ENCODE measurements at places on chromosomes 1 and 21. TPM values are rescaled to one million over a fixed set of nuclear protein-coding genes. Genes with fewer than 3 reads are reported as not detected.

DNA sequence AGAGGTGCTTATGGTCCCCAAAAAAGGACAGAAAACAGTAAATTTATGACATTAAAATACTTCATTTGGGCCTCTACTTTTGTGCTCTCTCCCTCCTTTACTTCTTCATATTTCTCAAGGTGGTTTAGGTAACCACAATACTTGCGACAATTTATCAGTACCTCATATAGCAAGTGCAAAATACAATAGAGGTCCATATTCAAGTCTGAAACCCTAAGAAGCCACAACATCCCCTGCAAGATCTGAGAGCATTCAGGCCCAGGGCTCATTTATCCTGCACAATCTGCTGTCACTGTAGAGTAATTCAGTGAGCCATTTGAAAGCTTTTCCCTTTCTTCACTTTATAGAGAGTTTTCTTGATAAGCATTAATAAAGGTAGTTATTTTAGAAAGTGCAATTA lies 24.2 kb upstream of the ATP6V1G3 start:
- no peak for DNase-seq

Gene TMEM269
- 0.31 TPM for total RNA-seq

- DNase-seq, result no peak
These were observed 54.3 kb upstream of the GOLT1A start for GRCh38 chr1:204268101-204268500.

DNA sequence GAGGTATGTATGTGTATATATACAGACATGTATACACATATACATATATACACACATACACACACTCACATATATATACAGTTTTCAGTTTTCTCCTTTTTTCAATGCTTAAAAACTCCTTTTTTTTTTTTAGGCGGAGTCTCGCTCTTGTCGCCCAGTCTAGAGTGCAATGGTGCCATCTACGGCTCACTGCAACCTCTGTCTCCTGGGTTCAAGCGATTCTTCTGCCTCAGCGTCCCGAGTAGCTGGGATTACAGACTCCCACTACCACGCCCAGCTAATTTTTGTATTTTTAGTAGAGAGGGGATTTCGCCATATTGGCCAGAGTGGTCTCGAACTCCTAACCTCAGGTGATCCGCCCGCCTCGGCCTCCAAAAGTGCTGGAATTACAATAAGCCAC lies 27.0 kb downstream of the STYXL2 start:
- no peak for DNase-seq

- peak; percentile 61 for DNase-seq
These were observed 17.1 kb upstream of the CCDC190 start for GRCh38 chr1:162878000-162878596.

DNA sequence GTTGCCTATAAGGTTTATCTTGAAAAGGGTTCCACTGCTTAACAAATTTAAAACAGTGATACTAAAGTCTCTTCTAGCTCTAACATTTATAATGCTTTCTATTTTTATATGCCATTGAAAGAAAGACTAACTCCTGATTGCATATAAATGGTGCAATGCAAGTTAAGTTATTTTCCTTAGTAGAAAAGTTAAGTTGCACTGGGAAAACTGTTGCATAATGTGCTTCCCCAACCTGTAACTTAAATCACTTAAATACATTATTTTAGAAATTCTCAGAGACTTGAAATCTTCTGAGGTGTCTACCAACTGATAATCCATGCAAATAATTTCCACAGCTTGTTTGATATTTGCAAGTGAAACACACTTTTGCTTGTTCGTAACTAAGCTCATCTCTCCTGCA lies 175.0 kb upstream of the HMCN1 start:
- DNase-seq, result no peak

DNA sequence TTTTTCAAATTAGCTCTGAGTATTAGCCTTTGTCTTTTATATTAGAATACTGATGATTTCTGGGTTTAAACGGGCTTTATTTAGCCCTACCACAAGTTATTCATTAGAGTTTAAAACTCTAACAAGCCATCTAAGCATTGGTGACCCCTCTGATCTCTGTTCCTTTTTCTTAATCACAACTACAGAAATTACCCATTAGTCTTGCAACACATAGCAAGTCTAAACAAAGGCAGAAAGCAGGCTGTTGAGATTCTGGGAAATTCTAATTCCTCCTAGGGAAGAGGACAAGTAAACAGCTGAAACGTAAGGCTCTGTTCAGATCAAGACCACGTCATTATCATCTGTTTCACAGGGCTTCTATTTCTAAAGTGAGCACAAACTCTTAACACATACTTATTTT lies 491.2 kb upstream of the ZRANB2 start:
- DNase-seq, result no peak

Gene LAD1
- 0.76 TPM for total RNA-seq

DNA sequence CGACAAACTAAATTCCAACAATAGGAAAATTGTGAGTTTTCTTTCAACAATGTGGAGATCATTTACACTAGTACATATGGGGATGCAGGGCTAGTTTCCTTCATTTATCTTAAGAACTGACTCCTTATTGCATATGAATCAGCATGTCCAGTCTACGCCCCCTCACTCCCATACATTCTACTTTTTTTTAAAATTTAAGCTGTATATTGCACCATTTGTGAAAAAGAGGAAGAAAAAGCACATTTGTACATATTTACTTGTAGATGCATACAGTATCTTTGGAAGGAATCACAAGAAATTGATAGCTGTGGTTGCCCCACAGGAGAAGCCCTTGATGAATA lies 15.9 kb downstream of the VPS26C start:
- DNase-seq, result no peak

DNA sequence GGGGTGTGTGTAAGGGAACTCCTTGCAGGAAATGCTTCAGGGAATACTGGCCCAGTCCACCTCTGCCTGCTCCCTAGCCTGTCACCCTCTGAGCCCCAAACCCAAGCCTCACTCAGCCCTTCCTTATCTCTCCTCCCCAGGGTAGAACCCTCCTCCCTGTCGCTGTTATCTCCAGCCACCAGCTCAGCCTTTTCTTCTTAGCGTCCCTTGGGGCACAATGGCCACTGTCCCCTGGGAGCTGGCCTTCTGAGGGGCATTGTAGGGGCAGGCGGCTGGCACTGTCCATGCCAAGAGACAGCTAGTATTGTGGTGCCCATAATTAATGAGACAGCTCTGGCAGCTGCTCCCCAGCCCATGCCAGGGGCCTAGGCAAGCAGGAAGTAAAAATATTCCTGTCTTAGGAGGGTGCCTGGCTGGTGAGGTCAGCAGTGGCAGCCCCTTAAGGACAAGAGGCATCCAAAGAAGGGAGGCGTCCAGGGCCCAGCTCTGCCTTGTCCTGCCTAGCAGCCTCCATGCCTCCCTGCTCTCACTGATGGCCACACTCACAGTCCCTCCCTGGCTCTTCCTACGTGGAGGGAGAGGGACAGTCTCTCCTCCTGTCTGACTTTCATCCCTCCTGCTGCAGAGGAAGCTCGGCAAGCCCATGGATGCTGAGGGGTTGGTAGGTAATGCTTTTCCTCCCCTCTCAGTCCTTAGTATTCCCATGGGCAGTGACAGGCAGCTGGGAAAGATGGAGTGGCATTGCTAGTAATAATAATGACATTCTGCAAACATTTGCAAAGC lies 37.5 kb downstream of the KCNQ4 start:
- no peak for DNase-seq

All from sciatic nerve (tissue), 2 donors.